ENCODE measurements at places on chromosomes 13 and 19.

DNA sequence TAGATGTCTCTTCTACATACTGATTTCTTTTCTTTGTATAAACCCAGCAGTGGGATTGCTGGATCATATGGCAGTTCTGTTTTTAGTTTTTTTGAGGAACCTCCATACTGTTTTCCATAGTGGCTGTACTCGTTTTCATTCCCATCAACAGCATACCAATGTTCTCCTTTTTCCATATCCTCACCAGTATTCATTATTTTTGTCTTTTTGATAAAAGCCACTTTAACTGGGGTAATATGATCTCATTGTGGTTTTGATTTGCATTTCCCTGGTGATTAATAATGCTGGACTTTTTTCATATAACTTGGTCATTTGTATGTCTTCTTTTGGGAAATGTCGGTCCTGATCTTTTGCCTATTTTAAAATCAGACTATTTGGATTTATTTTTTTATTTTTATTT lies 108.5 kb downstream of the PAN3 start:
- no peak for DNase-seq

- DNase-seq, result peak; percentile 66
Observed at GRCh38 chr19:57803594-57804325, 11.0 kb downstream of the ZNF552 start.

DNA sequence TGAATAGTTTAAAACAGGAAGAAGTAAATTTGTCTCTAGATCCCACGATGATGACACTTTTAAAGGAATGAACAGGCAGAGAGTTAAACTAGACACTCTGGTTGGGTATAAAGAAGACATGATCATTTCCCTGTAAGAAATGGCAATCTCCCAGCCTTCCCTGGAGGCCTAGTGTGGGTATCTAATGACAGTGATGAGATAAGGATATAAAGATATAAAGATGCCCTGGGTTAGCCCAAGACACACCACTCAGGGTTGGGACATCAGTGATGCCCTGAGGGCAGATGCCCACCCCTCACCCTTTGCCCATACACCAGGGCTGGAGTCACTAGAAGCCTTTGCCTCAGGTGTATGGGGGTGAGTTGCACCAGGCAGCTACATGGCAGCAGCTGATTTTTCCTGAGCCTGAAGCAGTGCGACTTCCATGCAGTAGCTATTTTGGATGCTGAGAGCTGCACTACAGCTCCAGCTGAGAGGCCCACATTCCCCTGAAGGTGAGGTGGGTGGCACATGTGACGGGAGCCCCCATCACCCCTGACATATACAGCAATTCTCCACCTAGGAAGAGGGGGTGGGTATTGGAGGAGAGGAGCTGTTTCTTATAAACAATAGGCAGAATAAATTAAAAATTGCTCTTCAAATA lies 177.5 kb downstream of the NDFIP2 start:
- DNase-seq, result no peak

GRCh38 chr13:70051531-70051930 lies 56.1 kb upstream of the ATXN8OS start:
- DNase-seq, result no peak

DNA sequence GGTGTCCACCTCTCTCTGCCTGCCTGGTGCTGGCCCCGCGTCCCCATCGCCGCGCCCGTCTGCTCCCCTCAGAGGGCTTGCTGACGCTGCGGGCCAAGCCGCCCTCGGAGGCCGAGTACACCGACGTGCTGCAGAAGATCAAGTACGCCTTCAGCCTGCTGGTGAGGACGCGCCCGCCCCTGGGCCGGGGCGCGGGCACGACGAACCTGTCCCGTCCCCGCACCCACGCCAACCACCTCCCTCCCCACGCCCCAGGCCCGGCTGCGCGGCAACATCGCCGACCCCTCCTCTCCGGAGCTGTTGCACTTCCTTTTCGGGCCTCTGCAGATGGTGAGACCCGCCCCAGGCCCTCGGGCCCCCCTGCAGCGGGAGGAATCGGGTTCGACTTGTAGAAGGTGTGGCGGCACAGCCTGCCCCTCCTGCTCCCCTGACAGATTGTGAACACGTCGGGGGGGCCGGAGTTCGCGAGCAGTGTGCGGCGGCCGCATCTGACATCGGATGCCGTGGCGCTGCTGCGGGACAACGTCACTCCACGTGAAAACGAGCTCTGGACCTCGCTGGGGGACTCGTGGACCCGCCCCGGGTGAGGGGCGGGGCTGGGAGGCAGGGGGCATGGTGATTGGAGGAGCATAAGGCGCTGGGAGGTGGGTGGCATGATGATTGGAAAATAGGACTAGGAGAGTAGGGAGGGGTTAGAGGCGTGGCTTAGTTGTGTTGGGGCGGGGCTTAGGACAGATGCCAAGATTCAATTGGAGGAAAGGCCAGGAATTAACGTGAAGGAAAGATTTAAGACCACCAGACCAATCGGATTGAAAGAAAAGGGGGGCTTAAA lies 6.6 kb downstream of the EPS8L1 start:
- peak; percentile 70 for DNase-seq

DNA sequence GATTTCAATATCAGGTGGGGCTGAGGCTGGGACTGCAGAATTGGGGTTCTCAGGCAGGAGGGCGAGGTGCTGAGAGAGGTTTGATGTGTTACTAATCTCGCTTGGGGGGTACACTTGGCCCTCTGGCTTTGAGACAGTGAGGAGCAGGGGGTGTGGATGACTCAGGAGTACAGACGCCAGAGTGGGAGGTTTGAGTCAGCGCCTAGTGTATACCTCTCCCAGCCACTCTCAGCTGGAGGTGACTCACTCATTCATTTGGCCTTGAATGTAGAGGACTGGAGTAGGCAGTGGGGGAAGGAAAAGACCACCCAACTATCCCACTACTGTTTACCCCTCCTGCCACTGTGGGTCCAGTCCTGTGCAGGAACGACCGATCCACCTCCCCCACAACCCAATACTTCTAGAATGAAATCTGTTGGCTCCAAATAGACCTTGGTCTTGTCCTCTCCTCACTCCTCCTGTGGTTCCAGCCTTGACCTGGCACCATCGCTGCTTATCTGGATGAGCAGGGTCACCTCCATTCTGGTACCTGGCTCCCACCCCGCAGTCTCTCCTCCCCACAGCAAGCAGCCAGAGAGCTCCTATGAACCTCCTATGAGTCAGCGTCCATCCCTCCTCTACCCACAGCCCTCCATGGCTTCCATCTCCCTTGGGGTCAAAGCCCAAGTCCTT lies 20.1 kb upstream of the ZNRF4 start:
- DNase-seq, result no peak

DNA sequence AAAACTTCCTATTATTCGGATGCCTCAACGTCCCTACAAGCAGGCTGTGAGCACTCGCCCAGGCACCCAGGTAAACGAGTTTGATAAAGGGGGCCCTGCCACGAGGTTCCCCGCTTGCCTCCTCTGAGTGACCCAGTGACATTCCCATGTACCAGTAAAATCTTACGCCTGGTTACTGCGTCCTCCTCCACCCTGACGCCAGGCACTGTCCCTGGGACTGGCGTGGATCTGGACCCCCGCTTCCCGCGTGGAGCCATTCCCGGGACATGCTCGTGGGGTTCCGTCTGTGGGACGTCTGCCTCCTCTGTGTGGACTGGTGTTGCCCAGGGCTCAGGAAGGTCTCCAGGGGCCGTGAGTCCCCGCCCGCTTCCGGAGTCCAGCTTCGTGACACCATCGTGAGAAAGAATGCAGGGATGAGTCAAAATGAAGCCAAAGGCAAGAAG lies 407 bp upstream of the ZNF550 start:
- no peak for DNase-seq

DNA sequence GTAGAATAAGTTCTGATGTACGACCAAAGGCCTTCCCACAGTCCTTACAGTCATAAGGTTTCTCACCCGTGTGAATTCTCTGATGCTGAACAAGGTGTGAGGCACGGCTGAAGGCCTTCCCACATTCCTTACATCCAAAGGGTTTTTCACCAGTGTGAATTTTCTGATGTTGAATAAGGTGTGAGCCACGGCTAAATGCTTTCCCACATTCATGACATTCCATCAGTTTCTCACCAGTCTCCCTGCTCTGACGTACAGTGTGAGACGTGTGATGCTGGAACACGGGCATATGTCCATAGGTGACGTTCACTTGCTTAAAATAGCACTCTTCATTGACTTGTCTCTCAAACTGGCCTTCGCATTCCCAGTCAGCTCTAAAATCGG lies 31.0 kb upstream of the COX7A1 start:
- no peak for DNase-seq

DNA sequence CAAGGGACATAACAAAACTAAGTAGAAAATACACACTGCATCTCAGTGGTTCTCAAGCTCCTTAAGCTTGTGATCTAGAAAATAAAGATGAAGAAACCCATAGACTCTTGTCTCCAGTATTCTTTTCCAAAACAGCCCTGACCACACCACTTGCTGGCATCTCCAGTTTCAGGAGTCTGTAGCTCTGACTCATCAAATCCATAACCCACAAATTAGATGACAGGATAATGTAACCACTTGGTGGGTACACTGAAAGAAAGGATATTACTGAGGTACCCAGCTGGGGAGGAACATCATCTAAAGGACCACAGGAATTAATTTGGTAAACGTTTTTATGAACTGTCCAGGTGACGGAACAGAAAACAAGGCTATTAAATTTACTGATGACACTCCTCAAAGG lies 214.7 kb downstream of the VWA8 start:
- no peak for DNase-seq

GRCh38 chr19:5949792-5950305 lies 28.1 kb downstream of the RANBP3 start:
- DNase-seq, result no peak

- DNase-seq, result no peak
Observed at GRCh38 chr13:93262729-93263345, 36.2 kb downstream of the GPC6 start.

DNA sequence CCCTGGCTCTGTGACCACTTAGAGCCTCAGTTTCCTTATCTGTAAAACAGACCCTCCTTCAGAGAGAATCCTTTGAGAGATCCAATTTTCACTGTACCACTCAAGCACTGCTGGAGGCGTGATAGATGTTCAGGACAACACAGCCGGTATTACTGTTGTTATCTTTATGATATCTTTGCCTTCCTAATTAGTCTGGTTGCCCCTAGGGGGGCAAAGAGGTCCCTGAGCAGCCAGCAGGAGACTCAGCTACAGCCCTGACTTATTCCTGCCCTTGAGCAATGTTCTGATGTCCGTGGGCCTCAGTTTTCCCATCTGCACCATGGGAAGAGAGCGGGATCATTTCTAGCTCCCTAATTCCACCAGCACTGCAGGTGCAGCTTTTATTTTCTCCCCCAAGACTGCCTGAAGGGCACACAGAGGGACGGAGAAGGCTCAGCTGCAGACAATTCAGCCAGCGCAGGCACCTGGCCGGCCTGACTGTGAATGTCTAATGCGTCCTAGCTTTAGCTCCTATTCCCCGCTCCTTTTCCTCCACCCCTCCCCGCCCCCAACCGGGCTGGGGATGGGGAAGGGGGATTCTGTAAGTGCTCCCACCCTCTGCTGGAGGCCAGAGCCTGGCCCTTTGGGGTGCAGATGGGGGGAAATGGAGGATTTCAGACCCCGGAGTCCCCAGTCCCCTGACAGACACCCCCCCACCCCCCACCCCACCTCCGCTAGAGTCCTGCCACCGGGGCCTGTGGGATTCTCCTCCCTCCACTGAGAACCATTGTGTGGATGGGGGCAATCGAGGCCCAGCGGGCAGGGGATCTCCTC lies 16.2 kb downstream of the TLE5 start:
- no peak for DNase-seq

DNA sequence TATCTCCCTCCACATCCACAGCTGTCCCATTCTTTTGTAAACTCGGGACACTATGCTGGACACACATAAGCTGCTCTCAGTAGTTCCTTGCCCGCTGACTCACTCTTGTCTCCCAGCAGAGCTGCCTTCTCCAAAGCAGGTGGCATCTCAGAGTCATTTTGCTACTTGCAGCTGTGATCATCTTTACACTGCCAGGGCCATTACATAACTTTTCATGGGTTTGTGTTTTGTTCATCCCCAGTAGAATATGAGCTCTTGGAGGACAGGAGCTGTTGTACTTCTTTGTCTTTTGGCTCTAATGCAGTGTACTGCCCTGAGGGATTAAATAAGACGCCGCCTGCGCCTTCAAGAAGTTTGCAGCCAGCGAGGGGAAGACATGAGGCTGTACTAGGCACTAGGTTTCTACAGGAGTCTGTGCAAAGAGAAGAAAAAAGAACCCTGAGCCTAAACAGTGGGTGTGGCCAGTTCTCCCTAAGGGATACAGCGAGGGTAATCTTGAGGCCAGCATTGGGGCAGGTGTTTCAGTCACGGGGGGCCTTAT lies 40.8 kb upstream of the GPR183 start:
- DNase-seq, result no peak

- no peak for DNase-seq
Observed at GRCh38 chr13:58655086-58655485, 1023.5 kb downstream of the PCDH17 start.

DNA sequence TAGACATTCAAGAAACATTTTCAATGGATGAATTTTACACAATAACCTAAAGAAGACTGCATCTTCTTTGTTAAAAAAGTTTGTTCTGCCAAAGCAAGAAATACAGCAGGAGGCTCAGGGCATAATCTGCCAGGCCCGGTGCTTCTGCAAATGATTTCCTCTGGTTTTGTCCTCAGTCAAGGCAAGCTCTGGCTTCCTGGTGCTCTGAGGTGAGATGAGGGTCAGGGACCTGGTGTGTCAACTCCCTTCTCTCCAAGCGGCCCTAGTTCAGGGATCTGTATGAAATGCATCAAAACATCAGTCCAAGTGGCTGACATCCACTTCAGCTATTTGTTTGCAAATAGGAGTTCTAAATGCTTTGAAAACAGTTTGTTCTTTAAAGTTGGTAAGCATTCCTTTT lies 31.6 kb downstream of the LACC1 start:
- DNase-seq, result no peak

- DNase-seq, result no peak
Observed at GRCh38 chr19:23795462-23795861, 36.8 kb upstream of the ZNF681 start.

DNA sequence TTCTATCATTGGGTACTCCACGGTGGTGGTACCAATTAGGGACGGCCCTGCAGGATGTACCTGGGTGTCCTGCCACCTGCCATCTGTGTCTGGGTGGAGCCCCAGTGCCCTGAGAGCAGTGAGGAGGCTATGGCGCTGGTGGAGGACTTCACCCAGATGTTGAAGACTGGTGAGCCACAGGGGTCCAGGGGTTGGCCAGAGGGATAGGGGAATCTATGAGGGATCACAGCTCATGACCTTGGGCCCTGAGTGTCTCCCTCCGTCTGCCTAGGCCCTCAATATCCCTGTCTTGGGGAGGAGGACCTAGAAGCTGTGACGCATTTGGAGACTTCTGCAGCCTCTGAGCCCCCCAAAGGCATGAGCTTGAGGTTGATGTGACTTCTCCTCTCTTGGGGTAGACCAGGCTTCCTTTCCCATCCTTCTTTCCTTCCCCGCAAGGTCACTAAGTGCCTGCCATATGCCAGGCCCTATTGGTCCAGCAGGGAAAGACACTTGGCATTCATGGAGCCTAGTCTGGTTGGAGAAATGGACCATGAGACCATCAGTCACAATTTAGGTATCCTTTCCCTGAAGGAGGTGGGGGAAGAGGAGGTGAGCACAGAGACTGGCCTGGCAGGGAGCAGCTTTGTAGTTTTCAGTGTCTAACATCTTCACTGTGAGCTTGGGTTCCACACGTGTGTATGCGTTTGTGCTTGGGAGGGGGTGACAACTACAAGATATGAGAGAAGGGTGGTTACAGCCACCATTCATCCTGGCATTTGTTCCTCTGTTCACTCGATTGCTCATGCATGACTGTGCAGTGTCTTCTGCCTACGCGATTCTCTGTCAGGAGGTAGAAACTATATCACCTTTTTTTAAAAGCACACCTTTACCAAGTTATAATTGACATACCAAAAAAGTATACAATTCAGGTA lies 5.1 kb upstream of the MZF1 start:
- no peak for DNase-seq

GRCh38 chr13:113184568-113185440 lies 23.7 kb downstream of the PCID2 start:
- no peak for DNase-seq

- no peak for DNase-seq
Observed at GRCh38 chr13:95530178-95530577, 22.3 kb upstream of the CLDN10 start.
